ENCODE measurements at places on chromosomes 6 and 20.

- H3K4me3 ChIP-seq = no peak overlapping the region
- no peaks in the 10 kb centered on the region for H3K36me3 ChIP-seq
- H3K27ac ChIP-seq = no peak overlapping the region
- no peaks in the 10 kb centered on the region for H3K4me1 ChIP-seq
- no peaks in the 10 kb centered on the region for H3K27me3 ChIP-seq
Measured at GRCh38 chr6:14010275-14010674, 85.5 kb downstream of the RNF182 start.

DNA sequence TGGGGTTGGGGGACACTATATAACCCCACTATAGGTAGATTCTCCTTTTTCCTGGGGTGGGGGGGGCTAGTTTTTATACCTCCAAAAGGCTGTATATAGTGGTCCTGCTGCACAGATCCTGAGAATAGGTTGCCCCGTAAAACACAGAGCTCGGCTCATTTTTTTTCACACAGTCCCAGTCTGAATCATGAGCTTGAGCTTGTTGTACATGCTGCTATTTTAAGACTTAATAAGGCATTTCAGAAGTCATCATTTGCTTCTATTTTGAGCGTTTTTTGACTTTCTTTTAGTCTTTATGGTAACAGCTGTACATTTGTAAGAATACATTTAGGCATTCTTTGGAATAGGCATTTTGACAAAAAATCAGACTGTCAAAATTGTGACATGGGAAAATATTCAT, 30.5 kb downstream of the SLC9A8 start:
- no peak overlapping the region for H3K27ac ChIP-seq
- H3K4me3 ChIP-seq = no peak overlapping the region
- H3K27me3 ChIP-seq = no peaks in the 10 kb centered on the region
- DNase-seq = no peak
- H3K36me3 ChIP-seq = peaks cover 4% of the 10 kb centered on the region

GRCh38 chr6:167674486-167674885, 152.2 kb upstream of the AFDN start:
- peak overlapping the region; percentile 15 for H3K27ac ChIP-seq
- no peak for DNase-seq
- H3K4me3 ChIP-seq = no peak overlapping the region
- H3K4me1 ChIP-seq = peaks cover 59% of the 10 kb centered on the region
- H3K36me3 ChIP-seq = no peaks in the 10 kb centered on the region

GRCh38 chr20:63957690-63958441, 1.6 kb upstream of the UCKL1 start:
- no peaks in the 10 kb centered on the region for H3K27me3 ChIP-seq
- H3K4me1 ChIP-seq = peaks cover 45% of the 10 kb centered on the region
- DNase-seq = no peak
- no peak overlapping the region for H3K4me3 ChIP-seq

DNA sequence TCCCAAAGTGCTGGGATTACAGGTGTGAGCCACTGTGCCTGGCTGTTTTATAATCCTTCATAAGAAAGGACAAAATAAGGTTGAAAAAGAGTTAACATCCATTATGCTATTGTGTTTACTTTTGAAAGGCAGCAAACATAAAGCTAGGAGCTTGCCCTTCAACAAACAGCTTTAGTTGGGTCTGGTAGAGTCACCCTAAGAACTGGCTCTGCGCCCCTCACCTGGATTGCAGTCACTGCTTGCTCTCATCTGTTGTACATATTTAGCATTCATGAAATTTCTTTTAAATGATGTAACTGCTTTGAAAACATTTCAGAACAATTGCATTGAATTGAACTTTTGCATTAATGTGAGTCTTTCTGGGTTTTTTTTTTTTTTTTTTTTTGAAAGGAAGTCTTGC, 38.9 kb downstream of the JARID2 start:
- peaks cover 27% of the 10 kb centered on the region for H3K4me1 ChIP-seq
- H3K36me3 ChIP-seq = no peaks in the 10 kb centered on the region
- no peak overlapping the region for H3K27ac ChIP-seq
- no peaks in the 10 kb centered on the region for H3K27me3 ChIP-seq

DNA sequence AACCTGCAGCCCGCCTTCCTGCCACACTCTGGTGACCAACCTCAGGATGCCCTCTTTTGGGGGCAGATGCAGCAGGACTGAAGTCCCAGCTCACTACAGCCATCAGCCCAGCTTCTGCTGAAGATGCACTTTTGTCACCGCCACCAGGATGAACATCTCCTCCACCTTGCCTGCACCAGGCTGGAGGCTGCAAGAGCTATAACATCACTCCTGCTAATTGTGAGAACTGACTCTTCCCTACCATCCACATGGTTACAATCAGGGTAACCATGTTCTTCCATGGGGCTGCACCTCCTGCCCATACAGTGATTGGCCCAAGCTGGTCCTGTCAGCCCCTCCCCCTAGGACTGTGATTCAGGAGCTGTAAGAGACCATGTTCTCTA, 2.0 kb upstream of the ACTL10 start:
- no peak overlapping the region for H3K4me3 ChIP-seq
- no peak overlapping the region for H3K27ac ChIP-seq
- no peaks in the 10 kb centered on the region for H3K27me3 ChIP-seq
- H3K4me1 ChIP-seq = peaks cover 30% of the 10 kb centered on the region
- no peak for DNase-seq
- no peaks in the 10 kb centered on the region for H3K36me3 ChIP-seq

DNA sequence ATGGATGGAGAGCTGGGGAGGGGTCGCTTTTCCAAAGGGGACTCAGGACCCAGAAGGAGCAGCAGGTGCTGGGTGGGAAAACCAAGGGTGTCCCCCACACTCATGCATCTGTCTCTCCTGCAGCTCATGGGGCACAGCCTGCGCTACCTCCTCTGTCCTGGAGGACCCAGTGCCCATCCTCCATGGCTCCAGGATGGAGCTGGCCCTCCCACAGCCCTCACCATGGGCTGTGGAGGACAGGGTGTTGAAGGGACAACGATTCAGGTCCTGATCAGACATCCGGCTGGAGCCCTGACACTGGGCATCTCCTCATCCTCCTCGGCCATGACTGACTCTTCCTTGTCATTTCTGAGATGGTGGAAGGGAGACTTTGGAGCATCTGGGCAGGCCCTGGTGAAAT, 97.9 kb upstream of the SULF2 start:
- H3K36me3 ChIP-seq = no peaks in the 10 kb centered on the region
- H3K4me3 ChIP-seq = no peak overlapping the region
- H3K27ac ChIP-seq = no peak overlapping the region
- no peak for DNase-seq

DNA sequence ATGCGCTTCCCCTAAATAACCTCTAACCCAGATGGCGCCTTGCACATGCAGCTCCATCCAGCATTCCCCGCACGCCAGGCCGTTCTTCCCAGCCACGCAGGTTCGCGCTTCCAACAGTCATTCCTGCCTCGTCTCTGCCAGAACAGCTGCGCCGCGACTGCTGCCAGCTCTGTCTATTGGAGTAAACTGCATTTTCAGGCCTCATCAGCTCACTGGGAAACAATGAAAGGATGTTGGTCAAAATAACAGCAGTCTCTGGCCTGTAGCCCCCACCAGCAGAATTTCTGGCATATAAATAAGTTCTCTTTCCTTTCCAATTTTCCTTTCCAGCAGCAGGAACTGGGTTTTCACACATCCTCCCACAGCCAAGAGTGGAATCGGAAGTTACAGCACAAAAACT, 14.6 kb downstream of the NRSN1 start:
- no peak for DNase-seq
- H3K27me3 ChIP-seq = no peaks in the 10 kb centered on the region
- no peak overlapping the region for H3K27ac ChIP-seq
- no peaks in the 10 kb centered on the region for H3K4me1 ChIP-seq
- H3K36me3 ChIP-seq = no peaks in the 10 kb centered on the region

- no peak overlapping the region for H3K27ac ChIP-seq
- no peak for DNase-seq
- H3K27me3 ChIP-seq = no peaks in the 10 kb centered on the region
Measured at GRCh38 chr6:83370567-83370966, 60.3 kb downstream of the ME1 start.

DNA sequence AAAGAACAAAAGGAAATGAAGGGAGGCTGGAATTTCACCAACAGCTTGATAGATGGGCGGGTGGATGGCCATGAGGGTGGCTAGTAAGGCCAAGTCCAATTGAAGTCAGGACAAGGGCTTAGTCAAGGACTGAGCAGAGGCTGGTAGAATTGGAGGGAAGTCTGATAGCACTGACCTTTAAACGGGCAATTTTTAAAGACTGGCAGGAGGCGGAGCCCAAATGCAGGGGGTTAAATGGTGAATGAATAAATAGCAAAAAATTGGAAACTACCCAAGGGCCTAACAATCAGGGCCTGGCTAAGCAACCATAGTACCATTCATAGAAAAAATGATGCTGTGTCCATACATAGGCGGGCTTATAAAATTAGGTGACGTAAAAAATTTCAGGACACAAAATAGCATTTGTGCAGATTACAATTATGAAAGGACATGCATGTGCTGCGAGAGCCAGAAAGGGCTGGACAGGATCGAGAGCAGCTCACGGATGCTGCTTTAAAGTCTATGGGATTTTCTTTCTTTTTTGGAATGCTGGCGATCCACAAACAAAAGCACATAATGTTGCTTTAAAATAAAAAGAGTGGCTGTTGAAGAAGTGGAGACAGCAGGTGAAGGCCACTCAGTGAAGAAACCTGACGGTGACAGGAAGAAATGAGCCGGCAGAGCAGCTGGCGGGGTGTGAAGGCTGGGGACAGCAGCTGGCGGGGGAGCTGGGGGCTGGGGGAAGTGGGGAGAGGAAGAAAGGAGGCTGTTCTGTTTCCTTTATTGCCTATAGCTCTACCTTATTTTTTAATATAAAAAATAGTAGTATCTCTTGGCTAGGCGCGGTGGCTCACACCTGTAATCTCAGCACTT, 42.8 kb upstream of the TAF8 start:
- DNase-seq = no peak
- H3K4me1 ChIP-seq = no peaks in the 10 kb centered on the region
- H3K36me3 ChIP-seq = no peaks in the 10 kb centered on the region
- no peak overlapping the region for H3K4me3 ChIP-seq
- H3K27ac ChIP-seq = no peak overlapping the region
- no peaks in the 10 kb centered on the region for H3K27me3 ChIP-seq

- H3K27ac ChIP-seq = no peak overlapping the region
- DNase-seq = no peak
- H3K27me3 ChIP-seq = no peaks in the 10 kb centered on the region
Measured at GRCh38 chr6:123417535-123417934, 219.2 kb downstream of the TRDN start.

GRCh38 chr6:157981132-157981394, 600 bp upstream of the SYNJ2 start:
- no peaks in the 10 kb centered on the region for H3K36me3 ChIP-seq
- H3K4me3 ChIP-seq = peak overlapping the region; percentile 63
- peaks cover 9% of the 10 kb centered on the region for H3K4me1 ChIP-seq
- peak overlapping the region; percentile 25 for H3K27ac ChIP-seq

GRCh38 chr6:164108869-164109769, 694.6 kb downstream of the QKI start:
- peaks cover 21% of the 10 kb centered on the region for H3K4me1 ChIP-seq
- no peaks in the 10 kb centered on the region for H3K36me3 ChIP-seq
- H3K27ac ChIP-seq = peak overlapping the region; percentile 96
- peak overlapping the region; percentile 18 for H3K4me3 ChIP-seq

DNA sequence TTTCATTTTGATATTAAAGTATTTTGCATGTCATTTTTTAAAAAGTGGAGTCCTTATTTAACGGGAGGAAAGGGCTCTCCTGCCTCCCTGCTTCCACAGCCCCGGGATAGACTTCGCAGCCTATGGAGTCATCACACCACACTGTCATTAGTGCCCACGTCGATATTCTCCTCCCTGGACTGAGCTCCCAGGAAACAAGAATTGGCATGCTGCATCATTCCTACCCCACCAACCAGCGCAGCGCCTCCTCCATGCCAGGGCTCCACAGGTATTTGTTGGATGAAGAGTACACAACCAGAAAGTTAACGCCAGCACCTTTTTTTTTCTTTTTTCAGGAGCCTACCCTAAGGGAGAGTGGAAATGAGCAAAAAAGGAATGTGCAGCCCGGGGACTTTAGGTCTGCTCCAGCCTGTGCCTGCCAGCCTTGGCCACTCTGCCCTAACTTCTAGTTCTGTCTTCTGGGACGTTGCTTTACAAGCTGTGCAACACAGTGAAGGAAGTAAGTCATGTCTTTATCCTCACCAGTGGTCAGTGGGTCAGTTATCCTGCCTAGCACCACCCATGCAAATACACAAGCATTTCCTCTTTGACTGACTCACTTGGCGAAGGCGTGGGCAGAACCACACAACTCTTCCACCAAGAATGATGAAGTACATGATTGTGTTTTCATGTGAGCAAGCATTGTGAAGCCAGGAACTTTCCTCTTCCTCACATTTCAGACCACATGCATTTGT, 180.7 kb upstream of the UST start:
- no peak for DNase-seq
- no peak overlapping the region for H3K4me3 ChIP-seq
- no peaks in the 10 kb centered on the region for H3K27me3 ChIP-seq
- no peaks in the 10 kb centered on the region for H3K36me3 ChIP-seq
- H3K27ac ChIP-seq = no peak overlapping the region

GRCh38 chr20:12057778-12058177, 140.1 kb downstream of the BTBD3 start:
- no peak for DNase-seq
- no peak overlapping the region for H3K27ac ChIP-seq
- H3K4me1 ChIP-seq = no peaks in the 10 kb centered on the region
- H3K4me3 ChIP-seq = no peak overlapping the region
- H3K36me3 ChIP-seq = no peaks in the 10 kb centered on the region
- no peaks in the 10 kb centered on the region for H3K27me3 ChIP-seq

Data from liver (tissue), 10 donors.